ENCODE measurements at places on chromosomes 3 and 15. TPM values are rescaled to one million over a fixed set of nuclear protein-coding genes. Genes with fewer than 3 reads are reported as not detected.

- peak; percentile 6 for DNase-seq
These were observed 25.2 kb upstream of the MAGEF1 start for GRCh38 chr3:184737063-184737462.

GRCh38 chr3:42961633-42962032 lies 17.5 kb upstream of the GASK1A start:
- no peak for DNase-seq

DNA sequence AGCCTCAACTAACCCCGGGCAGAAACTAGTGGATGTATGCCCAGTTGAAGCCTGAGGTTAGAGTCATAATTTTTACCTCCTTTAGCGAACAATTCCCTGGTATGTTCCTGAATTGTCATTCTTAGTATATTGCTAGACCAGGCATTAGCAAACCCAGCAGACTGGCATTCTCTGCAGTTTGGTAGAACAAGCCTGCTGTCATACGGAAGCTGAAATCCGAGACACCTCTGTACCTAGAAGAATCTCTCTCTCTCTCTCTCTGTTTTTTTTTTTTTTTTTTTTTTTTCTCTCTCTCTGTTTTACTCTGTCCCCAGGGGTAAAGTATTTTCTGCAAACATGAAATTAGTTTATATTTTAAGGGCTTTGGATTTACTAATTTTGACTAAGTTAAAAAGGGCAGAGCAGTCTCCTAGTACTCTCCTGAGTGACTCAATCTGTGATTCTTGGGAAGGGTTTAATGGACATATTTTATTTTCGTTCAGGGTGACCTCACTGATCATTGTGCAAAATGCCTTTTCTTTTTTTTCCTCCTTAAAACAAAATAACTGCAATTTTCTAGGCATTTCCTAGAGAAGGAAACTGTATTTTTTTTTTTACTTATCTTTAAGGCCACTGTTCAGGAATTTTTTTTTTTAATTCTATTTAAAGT lies 133.6 kb upstream of the ICE2 start:
- DNase-seq: no peak

DNA sequence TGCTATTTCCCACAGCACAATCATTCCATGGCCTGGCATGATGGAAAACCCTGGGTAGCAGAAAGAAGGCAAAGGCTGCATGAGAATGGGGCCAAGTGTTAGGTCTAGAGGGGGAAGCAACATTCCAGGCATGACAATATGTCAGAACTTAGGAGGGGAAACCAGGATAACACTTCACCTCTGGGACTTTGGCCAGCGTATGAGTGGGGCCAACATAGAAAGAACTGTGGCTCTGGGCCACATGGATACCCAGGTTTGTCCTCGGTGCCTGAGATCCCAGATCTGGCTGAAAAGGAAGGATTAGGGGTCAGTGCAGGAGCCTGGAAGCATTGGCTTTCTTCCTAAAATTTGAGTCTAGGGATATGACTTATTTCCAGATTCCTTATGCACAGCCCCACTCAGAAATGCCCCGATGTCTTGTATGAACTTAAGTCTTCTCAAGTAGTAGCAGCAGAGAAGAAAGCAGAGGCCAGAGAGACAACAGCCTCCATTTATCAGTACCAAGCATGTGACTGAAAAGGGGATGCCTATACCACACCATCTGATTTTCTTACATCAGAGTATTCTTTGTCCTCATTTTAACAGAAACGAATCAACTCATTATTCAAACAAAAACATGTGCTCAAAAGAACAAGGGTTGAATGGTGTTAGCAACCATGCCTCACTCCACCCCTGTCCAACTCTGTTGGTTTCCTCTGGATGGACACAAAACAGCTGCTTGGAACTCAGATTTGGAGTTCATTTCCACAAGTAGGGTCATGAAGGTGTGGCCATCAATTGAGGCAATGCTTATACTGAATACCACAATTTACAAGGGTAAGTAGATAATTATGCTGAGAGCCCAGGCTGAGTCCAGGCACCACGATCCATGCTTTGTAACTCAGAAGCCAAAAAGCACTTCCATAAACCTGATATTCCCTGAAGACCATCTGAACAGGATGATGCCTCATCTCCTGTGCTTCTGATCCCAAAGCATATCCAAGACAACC lies 43.7 kb upstream of the NDUFB4 start:
- no peak for DNase-seq

GRCh38 chr3:129795186-129796010 lies 98.1 kb downstream of the TMCC1 start:
- no peak for DNase-seq

DNA sequence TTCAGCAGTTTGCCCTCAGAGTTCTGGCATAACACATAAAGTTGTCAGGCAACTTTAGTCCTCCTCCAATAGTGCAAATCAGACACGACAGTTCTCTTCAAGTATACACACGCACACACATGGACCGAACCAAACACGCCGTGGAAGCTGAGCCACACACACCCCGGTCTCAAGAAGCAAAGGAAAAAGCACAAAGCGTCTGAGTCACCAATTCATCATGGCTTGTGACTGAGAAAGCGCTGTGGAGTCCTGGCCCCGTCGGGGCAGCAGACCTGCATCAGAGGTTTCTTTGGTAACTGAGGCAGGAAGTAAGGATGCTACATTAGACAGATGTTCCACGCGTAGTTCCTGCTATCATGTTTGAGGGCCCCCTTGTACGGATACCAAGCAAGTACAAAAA lies 85.7 kb downstream of the VGLL4 start:
- DNase-seq: no peak

GRCh38 chr3:178129109-178129508 lies 407.1 kb upstream of the KCNMB2 start:
- no peak for DNase-seq

DNA sequence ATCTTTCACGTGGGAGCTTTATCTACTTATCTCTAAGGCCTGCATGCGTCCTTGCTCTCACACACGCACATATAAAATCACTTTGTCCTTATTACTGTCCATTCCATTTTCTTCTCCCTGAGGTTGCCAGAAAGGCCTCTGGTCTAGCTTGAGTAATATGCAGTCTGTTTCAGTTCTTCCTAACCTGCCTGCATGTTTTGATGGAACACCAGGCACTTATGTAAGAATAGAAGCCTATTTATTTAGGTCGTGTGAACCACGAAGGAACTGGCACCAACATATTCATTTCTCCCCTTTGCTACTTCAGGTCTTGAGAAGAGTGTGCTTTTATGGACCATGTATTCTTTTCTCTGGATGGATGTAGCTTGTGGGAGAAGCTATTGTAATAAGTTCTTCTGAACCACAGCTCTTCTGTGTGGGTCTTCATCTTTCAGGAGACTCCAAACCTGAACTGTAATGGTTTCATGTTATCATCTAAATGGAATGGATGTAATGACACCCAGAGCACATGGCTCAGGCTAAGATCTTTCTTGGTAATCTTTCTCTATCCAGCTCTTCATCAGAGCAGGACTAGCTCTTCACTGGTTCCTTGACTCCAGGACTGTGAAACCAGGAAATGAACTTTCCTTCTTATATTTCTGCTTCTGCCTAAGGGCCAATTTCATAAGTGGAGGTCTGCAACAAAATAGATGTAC lies 53.8 kb downstream of the UBE2E2 start:
- no peak for DNase-seq

DNA sequence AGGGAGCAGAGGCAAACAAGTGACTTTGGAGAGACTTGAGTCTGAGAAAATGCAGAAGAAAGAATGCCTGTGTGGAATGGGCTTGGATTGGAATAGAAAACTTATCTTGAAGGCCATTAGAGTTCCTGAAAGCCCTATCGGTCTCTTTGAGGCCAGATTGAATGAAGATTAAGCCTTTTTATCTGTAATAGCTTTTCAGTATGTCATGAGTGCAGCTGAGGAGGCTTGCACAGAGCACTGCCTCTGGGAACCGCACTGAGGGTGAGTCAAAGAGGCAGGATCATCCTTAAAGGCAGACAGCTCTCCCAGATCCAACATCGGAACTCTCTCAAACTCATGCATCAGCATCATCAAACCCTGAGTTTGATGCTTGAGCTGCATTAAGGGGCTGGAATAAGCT lies 515.2 kb downstream of the NTRK3 start:
- DNase-seq: no peak

DNA sequence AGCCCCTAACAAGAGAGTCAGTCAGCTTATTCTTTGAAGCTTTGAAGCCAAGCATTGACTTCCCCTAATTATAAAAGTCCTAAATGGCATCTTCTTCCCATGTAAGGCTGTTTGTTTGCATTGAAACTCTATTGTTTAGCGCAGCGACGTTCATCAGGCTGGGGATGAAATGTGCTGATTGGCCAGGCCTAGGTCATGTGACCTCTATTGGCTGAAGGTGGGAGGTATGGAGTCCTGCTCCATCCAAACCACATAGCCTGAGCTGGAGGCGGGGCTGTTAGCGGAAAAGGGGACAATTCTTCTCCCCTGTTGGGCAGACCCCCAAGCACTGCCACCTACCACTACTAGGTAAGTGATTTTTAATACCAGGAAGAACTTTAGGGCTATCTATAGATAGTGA lies 145.3 kb upstream of the PRR23C start:
- no peak for DNase-seq

DNA sequence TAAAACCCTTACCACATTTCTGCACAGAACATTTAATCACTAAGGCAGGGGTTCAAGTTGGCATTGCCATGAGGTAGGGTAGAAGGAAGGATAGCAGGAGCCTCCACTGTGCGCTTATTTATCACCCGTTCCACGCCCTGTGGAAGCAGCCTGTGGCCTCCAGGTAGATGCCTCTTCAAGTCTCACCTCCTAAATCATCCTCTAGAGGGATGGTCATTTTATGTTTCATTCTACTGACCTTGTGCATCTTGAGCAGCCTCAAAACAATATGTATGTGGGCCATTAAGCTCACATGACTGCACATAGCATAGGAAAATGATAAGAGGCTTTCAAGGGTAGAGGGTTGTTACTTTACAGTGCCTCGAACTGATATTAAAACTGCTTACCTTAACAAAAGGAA lies 546.2 kb downstream of the GRM7 start:
- DNase-seq: no peak

DNA sequence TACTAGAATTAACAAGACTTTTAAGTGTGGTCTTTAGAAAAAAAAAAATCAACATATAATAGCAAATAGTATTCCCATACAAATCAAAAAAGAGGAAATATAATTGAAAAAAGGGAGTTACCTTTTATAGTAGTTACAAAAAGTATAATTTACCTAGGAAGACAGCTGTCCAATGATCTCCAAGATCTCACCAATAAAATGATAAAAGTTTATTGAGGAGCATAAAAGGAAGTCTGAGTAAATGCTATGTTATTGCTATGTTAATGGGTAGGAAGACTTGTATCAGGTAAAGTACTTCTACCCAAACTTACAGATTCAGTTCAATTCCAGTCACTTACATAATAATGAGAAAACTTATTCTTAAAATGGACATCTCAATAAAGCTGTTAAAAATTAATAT lies 379.0 kb upstream of the TPM1 start:
- no peak for DNase-seq

GRCh38 chr15:75230016-75230343 lies 28.2 kb upstream of the GOLGA6C start:
- DNase-seq: no peak

DNA sequence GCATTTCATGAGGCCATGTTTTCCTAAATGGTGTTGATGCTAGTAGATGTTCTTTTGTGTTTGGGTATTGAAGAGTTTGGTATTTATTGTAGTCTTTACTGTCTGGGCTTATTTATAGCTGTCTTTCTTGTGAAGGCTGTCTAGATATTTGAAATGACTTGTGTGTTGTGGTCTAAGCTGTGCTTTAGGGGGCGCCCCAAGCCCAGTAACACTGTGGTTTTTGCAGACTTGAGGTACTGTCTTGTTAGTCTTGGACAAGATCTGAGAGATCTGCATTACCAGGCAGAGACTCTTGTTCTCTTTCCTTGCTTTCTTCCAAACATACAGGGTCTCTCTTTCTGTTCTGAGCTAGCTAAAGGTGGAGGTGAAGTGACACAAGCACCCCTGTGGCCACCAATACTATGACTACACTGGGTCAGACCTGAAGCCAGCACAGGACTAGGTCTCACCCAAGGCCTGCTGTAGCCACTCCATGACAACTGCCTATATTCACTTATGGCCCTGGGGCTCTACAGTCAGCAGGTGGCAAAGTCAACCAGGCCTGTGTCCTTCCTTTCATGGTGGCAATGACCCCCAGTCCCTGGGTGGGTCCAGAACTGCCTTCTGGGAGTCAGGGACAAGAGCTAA lies 152.1 kb upstream of the TBC1D5 start:
- no peak for DNase-seq

DNA sequence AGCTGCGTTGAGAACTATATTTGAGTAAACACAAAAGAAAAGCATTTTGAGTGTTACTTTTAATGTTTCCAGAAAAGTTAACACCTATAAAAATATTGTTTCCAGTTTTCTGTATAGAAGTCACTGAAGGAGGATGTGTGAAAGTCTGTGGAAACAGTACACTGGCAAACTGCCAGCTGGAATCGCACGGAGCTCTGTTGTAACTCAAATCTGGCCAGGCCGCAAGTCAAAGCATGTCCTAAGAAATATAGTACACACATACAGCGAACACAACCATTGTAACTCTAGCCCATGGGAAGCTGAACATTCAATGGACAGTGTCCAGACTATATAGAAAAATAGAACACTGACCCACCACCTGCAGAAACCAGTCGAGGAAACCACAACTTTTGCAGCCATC lies 657.2 kb downstream of the FHIT start:
- peak; percentile 68 for DNase-seq

- no peak for DNase-seq
These were observed 38.7 kb downstream of the RNF111 start for GRCh38 chr15:59026207-59026606.

DNA sequence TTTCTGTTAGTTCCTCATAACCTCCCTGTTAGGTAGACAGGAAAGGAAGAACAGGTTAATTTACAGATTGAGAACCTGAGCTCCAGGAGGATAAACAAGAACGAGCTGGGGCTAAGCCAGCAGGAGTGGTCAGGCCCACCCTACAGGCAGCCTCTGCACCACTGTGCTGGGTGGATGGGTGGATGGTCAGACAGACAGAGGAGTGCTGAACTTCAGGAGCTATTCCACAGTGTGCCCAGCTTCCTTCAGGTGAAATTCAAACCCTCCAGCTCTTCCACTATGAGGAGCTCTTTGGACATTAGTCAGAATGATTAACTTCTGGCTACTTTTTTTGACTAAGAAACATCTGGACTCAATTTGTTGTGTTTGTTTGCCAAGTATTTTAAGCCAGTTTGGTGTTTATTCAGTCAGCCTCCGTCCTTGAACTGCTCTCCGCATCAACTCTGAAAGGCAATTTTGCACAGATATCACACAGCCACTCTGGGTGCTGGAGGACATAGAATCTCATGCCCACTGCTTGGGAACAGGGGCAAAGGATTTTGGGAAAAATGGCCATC lies 361.9 kb downstream of the CLSTN2 start:
- DNase-seq: no peak

Gene SLC4A7
- total RNA-seq: 20.3 TPM

Gene ASB14
- 5.1 TPM for total RNA-seq

Gene NDUFB5
- 351 TPM for total RNA-seq

Gene CCDC50
- total RNA-seq: 60.1 TPM
